ENCODE measurements at places on chromosomes 12 and 14.

GRCh38 chr14:92540472-92541048 is 27.0 kb downstream of the RIN3 start:
- peak; percentile 100 for DNase-seq

DNA sequence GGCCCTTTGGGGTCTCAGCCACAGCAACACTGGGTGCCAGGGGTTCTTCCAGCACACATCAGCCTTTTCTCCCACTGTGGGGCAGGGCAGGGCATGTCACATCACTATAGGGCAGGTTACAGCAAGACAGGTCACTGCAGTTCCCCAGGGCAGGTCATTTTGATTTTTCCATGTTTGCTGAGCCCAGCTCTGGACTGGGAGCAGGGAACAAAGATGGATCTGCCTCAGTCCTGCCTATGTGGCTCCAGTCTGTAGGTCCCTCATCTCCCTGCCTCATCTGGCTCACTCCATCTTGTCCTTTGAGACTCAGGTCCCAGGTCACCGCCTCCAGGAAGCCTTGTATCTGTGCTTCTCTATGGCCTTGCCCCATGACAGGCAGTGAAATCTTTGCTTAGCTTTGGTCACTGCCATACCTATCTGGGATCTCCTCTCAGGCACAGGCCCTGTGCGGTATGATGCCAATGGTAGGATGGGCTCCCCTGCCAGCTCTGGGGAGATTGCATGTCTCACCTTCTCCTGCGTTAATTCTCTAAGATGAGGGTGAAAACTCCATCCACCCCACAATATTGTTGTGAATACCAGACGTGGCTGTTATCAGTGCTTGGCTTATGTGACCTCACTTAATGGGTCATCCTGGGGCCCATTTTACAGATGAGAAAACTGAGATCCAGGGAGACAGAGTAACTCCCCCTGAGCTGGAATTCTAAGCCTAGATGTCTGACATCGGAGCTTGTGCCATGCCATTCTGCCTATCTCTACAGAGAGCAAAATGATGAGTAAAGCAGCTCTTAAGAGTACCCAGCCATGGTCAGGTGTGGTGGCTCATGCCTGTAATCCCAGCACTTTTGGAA is 1.5 kb downstream of the SERPINA6 start:
- no peak for DNase-seq

DNA sequence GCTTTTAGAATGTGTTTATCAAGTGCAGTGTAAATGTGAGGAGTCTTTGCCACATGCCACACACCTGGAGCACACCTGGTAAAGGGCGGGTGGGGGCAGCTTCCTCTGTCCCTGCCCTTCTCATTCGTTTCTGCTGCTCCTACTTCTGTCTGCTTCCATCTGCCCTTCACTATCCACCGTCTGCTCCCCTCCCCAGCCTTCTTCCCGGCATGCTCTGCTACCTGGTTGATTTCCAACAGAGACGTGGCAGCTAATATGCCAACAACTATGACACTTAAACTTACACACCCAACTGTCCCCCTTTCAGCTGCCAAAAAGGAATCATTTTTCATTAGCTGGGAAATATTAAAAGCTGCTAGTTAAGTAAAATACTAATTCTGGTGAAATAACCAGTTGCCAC is 9.1 kb upstream of the CARMIL3 start:
- no peak for DNase-seq

DNA sequence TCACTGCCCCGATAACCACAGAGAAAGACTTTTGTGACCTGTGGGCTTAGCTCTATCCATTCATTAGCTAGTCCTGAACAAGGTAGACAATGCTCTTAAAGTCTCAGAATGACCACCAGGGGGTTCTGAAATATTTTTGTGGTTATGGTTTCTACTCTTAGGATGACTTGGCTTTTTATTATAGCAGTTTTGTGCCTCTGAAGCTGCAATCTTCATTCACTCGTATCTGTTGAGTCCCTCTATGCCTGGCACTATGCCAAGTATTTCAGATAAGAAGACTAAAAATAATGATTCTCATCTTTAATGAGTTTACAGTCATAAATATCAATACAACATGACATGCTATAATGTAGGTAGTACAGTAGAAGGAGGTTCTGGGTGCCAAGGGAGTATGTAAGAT is 130.8 kb upstream of the TRHDE start:
- DNase-seq = no peak

DNA sequence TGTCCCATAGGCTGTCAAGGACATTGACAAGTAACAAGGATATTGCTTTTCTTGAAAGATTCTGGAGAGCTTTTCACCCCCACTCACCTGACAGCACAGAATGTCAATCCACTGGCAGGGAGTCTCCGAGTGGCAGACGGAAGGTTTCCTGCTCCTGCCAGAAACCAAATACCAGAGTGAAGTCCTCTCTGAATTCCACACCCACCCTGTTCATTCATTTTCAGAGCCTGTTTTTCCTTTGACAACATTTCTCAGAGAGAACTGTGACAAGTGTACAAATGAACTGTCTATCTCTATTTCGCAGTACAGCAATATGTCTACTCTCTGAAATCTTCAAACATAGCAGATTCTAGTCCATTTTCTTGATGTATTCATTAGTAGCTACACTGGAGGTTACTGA is 26.2 kb upstream of the BICD1 start:
- DNase-seq = no peak

DNA sequence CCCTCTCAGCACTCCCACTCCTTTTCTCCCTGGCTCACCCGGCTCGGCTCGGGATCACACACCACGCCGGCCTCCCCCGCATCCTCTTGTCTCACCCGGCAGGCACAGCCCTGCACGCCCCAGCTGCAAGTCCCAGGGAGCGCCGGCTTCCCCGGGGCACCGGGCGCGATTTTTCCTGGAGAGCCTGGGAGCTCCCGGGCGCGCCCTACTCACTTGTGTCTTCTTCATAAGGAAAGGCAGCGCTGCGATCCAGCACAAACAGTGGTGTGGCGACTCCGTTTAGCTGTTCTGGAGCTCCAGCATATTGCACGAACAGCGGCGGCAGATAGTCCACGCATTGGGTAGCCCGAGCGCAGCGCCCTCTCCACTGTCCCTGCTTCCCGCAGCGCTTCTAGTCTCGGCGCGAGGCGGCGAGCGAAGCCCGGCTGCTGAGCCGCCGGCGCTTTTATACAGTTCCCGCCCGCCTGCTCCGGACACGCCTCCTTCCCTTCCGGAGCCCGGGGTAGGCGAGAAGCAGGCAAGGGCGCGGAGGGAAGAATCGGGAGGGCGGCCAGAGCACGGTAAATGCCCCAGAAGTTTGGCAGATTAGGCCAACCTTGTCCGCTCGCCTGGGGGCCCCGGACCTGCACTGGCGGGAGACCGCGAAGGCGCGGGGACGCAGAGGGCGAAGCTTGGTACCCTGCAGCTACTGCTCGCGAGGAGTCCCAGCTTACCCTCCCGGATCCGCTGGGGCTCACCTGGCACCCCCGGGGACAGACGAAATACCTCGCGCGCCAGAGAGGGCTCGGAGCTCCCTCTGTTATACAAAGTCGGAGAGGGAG is at the start of gene KITLG:
KITLG (minus strand) TSS at position 421 of the 821 bp plus-strand sequence; CDS start at position 228, 193 bp downstream.
- DNase-seq = peak; percentile 85

- no peak for DNase-seq
Observed at GRCh38 chr12:3020399-3020798, 56.8 kb upstream of the TSPAN9 start.

DNA sequence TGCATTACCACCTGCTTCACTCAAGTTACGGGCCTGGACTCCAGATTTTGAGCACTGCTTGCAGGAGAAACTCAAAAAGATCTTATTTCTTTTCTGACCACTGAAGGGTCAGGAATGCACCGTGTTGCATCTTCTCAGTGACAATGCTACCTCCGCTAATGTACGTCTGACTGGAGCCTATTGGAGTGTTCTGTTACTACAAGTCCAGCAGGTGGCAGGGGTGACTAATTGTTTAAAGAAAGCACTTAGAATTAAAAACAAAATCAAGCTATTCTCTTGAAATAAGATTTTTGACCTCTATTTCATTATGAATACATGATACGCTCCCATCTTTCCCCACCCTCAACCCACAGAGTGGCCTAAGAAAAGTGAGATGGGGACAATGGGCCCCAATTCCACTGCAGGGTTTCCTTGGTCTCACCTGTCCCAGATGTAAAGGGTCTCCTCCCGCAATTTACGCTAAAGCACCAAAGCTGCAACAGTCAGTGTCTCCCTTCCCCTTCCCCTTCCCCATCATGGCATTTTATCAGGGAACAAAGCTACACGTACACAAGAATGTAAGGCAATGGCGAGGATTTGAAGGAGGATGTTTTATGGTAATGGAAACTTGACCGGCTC is 2.2 kb downstream of the TBPL2 start:
- peak; percentile 66 for DNase-seq

- no peak for DNase-seq
Observed at GRCh38 chr14:77238996-77239395, 32.0 kb downstream of the NGB start.

- no peak for DNase-seq
Observed at GRCh38 chr14:32984241-32984930, 45.7 kb downstream of the NPAS3 start.

DNA sequence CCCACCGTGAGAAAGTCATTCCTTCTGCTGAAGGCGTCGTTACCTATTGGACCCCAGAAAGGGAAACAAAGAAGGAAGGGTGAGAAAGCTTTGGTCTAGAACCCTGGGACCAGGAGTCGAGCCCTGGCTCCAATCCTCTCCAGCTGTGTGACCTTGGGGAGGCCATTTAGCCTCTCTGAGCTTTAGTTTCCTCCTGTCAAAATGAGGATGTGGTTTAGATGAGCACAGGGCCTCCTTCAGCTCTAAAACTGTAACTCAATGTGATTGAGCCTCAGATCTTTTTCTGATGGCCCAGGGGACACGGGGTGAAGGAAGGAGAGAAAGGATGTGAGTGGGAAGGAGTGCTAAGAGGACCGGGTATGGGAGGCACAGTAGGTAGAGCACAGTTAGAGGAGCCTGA is 7.7 kb downstream of the JDP2 start:
- DNase-seq = no peak

DNA sequence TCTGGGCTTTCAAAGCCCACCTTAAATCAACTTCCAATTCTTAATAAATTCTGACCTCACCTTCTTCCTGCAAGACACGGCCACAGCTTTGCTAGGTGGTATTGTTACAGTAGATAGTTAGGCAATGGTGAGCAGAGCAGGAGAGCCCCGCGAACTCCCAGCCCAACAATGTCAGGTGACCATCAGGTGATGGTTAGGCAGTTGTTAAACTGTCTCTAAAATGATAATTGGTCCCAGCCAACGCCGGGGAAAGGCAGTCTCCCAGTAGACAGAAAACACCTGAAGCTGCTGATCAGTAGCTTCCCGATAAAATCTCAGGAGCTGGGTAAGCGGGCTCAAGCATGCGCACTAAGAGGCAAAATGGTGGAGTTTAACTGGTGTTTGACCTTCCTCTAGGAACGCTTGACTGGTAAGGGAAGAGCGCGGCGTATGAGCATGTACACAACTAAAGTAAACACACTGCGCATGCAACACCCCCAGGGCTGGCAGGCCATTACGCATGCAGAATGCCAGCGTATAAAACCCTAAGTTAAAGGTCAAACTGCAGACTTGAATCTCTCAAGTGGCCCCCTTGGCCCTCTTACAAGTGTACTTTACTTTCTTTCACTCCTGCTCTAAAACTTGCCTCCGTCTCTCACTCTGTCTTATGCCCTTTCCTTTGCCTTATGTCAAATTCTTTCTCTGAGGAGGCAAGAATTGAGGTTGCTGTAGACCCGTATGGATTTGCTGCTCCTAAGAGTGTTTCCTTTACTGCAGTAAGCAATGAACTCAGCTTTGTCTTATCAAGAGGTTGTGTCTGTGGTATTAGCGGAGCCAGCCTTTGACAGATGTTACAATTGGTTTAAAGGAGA is 113.5 kb downstream of the C12orf75 start:
- no peak for DNase-seq

DNA sequence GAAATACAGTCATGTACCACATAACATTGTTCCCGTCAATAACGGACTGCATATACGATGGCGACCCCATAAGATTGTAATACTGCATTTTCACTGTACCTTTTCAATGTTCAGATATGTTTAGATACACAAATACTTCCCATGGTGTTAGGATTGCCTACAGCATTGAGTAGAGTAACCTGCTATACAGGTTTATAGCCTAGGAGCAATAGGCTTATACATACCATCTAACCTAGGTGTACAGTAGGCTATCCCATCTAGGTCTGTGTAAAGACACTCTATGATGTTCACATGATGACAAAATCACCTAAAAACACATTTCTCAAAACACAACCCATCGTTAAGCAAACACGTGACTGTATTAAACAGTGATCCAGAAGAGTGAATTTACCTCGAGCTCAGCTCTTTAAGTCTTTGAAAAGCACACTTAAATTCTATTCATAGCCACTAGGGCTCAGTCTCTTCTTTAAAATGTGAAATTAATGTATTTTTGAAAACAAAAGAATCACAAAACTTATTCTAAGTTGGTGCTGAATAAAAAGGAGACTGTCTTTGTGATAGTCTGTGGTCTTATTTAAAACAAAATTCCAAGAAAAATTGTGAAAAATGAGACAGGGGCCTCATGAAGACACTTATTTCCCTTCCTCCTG is 239.1 kb upstream of the ARID2 start:
- DNase-seq = no peak

DNA sequence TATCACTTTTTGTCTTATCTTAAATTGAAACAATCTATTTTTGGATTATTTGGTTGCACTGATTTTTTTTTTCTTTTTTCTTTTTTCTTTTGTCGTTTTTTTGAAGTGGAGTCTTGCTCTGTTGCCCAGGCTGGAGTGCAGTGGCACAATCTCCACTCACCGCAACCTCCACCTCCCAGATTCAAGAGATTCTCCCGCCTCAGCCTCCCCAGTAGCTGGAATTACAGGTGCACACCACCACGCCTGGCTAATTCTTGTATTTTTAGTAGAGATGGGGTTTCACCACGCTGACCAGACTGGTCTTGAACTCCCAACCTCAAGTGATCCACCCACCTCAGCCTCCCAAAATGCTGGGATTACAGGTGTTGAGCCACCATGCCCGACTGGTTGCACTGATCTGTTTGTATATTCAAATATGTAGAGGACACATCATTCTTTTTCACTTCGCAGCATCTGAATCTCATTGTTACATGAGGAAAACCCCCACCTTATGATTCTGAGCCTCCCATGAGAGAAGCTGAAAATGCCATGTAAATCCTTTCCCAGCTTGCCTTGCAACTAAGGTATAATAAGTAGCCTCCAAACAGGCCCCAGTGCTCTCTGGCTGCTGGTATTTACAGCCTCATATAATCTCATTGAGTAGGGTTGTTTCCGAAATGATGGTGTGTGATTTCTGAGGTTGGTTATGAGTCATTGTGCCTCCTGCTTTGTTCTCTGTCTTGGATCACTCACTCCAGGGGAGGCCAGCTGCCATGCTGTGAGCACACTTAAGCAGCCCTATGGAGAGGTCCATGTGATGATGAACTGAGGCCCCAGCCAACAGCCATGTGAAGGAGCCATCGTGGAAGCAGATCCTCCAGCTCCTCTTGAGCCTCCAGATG is 5.2 kb upstream of the HSP90B1 start:
- peak; percentile 70 for DNase-seq

DNA sequence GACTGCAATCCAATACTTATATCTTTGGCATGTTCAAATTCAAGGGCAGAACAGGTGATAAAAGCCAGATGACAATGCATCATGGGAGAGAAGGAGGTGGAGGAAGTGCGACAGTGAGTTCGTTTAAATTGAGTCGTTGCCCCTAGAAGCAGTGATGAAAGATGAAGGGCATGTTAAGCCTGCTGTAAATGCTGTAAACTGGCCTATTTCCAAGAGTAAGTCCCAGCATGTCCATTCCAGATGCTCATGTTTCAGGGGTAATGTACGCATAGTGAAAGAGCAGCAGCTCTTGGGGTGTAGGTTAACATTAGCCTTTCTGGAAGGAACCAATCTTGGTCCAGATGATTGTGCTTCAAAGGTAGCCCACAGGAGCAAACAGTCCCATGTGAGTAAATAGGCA is 97.1 kb downstream of the C2CD5 start:
- peak; percentile 16 for DNase-seq
